ENCODE measurements at places on chromosomes 3 and 15.

GRCh38 chr15:67799801-67800205, 25.5 kb upstream of the SKOR1 start:
- DNase-seq = no peak

DNA sequence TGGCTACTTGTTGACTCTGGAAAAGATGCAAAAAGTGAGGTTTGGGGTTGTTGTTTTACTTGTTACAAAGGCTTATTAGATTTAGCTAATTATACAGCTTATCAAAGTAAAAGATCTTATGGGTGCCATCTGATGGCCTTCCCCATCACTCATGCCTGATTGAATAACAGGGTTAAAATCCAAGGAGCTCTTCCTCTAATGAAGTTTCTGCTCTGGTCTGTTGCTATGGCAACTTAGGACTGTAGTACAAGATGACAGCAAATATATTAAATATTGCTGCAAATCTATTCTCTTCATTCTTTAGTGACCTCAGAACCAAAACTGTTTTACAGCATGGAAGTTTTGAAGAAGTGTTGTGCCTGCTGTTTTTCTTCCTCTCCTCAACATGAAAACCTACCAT, 45.6 kb upstream of the SRGAP3 start:
- no peak for DNase-seq

DNA sequence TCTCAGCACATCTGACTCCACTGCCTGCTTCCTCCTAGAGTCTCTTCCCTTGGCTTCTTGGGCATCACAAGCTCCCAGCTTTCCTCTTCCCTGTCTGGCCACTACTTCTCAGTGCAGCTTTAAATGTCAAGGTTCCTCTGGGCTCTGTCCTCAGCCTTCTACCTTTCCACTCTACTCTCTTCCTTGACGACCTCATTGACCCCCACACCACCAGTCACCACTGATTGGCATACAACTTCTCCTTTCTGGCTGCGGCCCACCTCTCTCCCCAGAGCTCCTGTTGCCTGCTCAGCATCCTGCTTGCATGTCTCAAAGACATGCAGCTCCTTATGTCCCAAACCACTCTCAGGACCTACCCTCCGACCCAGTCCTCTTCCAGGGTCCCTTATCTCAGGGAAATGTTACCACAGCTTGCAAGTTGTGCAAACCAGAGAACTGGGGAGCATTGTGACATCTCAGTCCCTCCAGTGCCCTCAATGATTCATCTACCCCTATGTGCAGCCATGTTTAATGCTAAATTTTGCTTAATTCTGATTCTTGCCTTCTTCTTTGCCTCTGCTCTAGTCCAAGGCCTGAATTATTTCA, 49.9 kb downstream of the TRPM1 start:
- DNase-seq = no peak

- peak; percentile 17 for DNase-seq
Measured at GRCh38 chr3:21894459-21895340, 143.7 kb upstream of the ZNF385D start.

DNA sequence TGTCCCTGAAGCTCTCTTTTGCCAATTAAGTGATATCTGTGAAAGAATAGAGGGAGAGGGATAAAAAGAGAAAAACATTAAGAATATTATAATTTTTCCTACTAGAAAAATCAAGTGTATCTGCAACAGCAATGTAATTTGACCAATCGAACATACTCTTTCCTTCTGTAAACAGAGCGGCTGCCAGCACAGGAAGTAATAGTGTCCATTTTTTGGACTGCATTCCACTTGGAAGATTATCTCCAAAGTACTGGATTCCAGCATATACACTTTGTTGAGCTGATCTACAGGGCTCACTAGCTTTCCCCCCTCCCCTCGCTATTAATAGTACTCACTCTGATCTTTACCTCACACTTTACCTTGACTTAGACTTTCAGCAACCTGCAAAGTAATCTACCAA, 90.4 kb downstream of the SUCLG2 start:
- no peak for DNase-seq

DNA sequence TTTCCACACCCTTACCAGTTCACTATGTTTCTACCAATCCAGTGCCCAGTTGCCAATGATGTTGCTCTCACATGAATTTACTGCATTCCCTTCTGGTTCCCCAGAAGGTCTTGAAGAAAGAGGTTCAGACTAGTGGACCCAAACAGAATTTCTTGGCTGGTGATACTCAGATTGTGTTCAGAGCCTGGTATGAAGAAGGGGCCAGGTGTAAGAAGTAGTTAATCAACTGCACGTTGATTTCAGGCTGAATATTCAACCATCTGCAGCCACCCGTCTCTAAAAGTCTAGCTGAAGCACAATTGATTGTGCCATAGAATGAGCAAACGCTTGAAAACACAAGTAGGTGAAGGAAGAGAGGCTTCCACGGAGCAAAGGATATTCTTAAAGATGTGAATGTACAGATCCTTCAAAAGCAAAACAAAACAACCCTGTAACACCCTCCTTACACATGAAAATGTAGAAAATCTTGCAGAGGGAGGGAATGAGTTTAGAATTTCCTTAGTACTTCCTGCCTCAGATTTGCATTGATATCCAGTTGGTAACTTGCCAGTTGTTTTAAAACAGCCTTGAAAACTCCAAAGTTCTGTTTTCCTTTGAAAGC, 4.7 kb downstream of the RBMS3 start:
- DNase-seq = no peak

DNA sequence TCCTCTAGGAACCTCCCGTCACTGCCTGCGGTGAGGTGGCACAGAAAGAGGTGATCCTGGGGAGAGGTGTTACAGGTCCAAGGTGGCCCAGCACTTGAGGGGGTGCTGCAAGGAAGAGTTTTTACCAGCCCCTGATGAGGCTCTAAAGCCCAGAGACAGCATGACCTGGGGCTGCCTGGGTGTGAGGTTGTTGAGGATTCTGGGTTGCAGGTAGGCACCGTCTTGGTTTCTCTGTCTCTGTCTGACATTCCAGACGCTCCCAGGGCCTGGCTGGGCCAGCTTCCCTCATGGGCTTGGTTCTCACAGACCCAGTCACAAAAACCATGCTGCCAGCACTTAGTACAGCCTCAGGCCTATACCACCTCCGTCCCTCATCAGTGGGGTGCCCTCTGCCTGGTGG, 31.1 kb downstream of the DNAJB8 start:
- no peak for DNase-seq

DNA sequence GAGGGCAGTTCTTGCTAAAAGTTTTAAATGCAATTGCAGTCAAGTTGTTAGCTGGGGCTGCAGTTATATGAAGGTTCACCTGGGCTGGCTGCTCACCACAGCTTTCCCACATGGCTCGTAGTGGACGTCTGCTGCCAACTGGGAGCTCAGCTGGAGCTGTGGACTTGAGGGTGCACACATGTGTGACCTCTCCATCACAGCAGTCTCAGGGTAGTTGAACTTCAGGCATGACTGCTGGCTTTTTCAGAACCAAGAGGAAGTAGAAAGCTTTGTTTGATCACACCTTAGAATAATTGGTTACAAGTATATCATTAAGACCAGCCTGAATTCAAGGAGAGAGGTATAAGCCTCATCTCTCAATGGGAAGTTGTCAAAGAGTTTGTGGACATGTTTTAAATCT, 74.1 kb downstream of the CHL1 start:
- DNase-seq = no peak

DNA sequence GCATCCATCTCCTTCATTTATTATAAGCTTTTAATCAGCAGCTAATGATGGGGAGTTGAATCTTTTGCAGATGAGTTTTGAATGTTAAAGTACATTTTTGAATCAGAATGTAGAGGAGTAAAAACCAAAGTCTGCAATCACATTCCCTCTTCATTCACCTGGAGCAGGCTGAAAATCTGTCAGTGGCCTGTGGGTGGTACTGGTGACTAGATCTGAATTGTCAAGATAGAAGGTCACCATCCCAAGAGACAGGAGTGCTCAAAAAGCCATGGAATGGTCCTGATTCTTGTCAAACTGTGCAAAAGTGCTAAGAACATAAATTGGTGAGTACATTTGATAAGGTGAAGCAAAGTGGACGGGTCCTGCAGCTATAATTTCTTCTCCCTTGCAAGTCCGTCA, 881.3 kb upstream of the NR2F2 start:
- DNase-seq = no peak

DNA sequence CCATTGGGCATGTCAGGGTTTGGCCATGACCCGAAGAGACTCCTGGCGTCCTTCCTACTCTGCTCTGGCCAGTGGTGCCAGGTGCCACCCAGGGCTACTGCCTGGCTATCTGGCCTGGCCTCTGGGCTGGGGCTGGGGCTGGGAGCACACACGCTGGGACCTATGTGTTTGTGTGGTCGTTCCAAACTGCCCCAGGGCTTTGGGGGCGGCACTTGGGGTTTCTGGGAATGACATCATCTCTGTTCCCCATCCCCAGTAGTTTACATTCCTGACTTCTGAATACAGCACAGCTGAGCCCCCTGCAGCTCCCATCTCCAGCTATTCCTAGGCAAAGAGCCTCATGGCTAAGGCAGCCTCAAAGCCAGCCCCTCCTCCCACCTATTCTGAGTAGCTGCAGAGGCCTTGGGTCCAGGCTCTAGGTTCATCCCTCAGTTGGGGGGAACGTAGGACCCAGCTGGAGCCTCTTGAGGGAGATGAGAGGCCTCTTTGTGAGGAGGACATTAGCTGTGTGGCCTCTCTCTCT, 24.3 kb downstream of the PLEKHO2 start:
- no peak for DNase-seq

DNA sequence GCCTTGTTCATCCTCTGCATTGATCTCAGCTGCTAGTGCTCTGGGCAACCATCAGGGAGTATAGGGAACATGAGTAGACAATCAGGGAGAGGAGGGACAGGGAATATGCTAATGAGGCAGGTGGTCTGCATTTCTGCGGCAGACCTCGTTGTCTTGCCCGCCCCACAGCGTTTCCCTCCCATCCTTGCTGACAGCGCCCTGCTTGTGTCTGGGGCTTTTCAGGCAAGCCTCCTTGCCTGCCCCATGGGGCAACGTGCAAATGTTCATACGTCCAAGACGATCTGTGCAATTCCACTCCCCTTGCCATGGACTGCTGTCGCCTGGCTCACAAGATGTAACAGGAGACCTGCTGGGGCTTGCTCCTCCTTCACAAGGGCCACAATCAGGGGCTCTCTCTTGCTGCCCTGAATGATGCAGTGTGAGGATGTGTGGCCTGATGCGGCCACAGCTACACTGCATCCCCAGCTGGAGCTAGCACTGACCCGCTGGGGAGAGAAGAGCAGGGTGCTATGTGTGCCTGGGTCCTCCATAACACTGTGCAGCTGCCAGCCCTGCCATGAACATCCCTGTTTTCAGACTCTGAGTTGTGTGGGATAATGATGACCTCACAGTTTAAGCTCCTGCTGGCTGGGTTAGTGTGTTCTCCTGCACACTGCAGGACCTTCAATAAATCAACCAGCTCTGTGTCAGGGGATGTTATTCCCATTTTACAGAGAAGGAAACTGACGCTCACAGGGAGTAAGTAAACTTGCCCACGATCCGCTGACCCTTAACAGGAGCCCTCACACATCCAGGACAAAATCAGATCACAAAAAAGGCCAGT, 211.3 kb downstream of the KLF13 start:
- DNase-seq = no peak

DNA sequence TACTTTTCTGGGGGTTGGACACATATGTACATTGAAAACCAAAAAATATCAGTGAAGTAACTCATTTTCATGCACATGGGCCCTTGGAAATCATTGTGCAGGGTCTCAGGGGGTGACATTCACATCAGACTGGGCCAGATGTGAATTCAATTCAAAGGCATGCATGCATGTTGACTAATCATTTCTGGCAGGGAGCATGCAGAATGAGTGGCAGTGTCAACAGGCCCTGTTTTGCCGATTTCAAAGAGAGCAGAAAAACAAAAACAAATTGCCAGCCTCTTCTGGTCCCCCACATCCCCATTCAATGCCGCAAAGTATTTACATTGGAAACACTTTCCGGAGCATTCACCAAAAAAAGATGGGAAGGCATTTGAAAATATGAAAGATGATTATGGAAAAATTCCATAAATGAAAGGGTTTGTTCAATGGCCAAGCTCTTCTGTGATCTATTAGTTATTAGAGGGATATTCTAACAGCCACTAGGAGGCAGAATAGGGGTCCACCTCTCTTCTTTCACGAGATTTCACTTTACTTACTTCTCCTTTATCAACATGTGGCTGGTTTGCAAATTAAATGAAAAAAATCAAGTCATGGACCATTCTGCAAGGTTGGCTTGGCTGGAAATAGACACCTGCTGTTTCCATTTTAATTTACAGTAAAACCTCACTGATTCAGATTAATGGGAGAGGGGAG, 119.9 kb upstream of the FEZF2 start:
- DNase-seq = no peak

- peak; percentile 74 for DNase-seq
Measured at GRCh38 chr15:70101459-70102113, 3.9 kb upstream of the TLE3 start.

- peak; percentile 41 for DNase-seq
Measured at GRCh38 chr15:68372291-68372811, 59.6 kb downstream of the ITGA11 start.

GRCh38 chr3:133269393-133269792, 130.5 kb upstream of the BFSP2 start:
- DNase-seq = no peak

GRCh38 chr3:69443457-69443920, 57.6 kb upstream of the FRMD4B start:
- no peak for DNase-seq

GRCh38 chr15:47442371-47442770, 274.9 kb upstream of the SEMA6D start:
- no peak for DNase-seq

- no peak for DNase-seq
Measured at GRCh38 chr15:77474310-77474988, 53.8 kb downstream of the HMG20A start.

DNA sequence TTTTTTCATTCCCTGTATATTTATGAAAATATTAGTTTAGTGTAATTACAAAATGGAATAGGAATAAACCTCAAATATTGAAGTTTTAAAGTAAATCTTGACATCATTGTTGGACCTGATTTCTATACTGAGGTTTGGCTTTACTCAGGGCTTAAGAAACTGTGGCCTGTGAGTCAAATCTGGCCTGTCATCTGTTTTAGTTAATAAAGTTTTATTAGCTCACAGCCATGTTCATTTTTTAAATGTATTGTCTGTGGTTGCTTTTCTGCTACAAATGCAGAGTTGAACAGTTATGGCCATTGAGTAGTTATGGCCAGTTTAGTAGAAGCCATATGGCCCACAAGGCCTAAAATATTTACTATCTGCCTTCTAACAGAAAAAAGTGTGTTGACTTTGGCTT, 80.7 kb downstream of the DIPK2A start:
- no peak for DNase-seq

- DNase-seq = no peak
Measured at GRCh38 chr3:48387634-48388033, 15.6 kb downstream of the FBXW12 start.

GRCh38 chr15:69729167-69729748, 276.6 kb downstream of the RPLP1 start:
- DNase-seq = peak; percentile 75

GRCh38 chr15:74134387-74135027, 4.1 kb downstream of the ISLR2 start:
- peak; percentile 59 for DNase-seq

- no peak for DNase-seq
Measured at GRCh38 chr15:64222573-64223366, 59.9 kb upstream of the PPIB start.

- DNase-seq = peak; percentile 21
Measured at GRCh38 chr15:40108061-40108854, 421 bp downstream of the BMF start.

GRCh38 chr3:193710286-193711165, 117.5 kb downstream of the OPA1 start:
- no peak for DNase-seq

- DNase-seq = peak; percentile 15
Measured at GRCh38 chr3:69370156-69370883, 15.6 kb downstream of the FRMD4B start.

- no peak for DNase-seq
Measured at GRCh38 chr3:45462522-45463265, 74.3 kb downstream of the LARS2 start.

All from Calu3 (cell line).